Peyer's patch (tissue), 4 donors: ENCODE measurements at places on chromosomes 12 and 14. TPM values are rescaled to one million over a fixed set of nuclear protein-coding genes. Genes with fewer than 3 reads are reported as not detected.

The IAPP gene
- total RNA-seq, result not detected

The ALX1 gene
- not detected for total RNA-seq

The PMCH gene
- not detected for total RNA-seq

The ZNF268 gene
- 15.8 TPM for total RNA-seq

The GLIPR1L1 gene
- not detected for total RNA-seq

The SLC5A8 gene
- 0.54 TPM for total RNA-seq

The NID2 gene
- total RNA-seq, result 8.6 TPM

The DAO gene
- total RNA-seq, result not detected

The C12orf54 gene
- total RNA-seq, result not detected

The P2RX7 gene
- 9.1 TPM for total RNA-seq

The TCL1B gene
- total RNA-seq, result not detected

The LBHD2 gene
- not detected for total RNA-seq

The OR4E2 gene
- total RNA-seq, result not detected

The SIX1 gene
- total RNA-seq, result not detected

The KRT75 gene
- total RNA-seq, result not detected

The KLRG1 gene
- total RNA-seq, result 29.7 TPM

The MYBPC1 gene
- total RNA-seq, result 19.4 TPM

The SPTSSA gene
- total RNA-seq, result 17.0 TPM

The NEDD1 gene
- total RNA-seq, result 7.1 TPM

The SLCO1C1 gene
- 2.8 TPM for total RNA-seq

The ABCB9 gene
- 29.7 TPM for total RNA-seq

The SLCO1A2 gene
- not detected for total RNA-seq

The C12orf60 gene
- total RNA-seq, result 0.88 TPM

The RIPK3 gene
- total RNA-seq, result 72.0 TPM
